ENCODE measurements at places on chromosomes 12 and 14. TPM values are rescaled to one million over a fixed set of nuclear protein-coding genes. Genes with fewer than 3 reads are reported as not detected.

The MSI1 gene
- 6.2 TPM for total RNA-seq

The PLA2G1B gene
- total RNA-seq, result not detected

DNA sequence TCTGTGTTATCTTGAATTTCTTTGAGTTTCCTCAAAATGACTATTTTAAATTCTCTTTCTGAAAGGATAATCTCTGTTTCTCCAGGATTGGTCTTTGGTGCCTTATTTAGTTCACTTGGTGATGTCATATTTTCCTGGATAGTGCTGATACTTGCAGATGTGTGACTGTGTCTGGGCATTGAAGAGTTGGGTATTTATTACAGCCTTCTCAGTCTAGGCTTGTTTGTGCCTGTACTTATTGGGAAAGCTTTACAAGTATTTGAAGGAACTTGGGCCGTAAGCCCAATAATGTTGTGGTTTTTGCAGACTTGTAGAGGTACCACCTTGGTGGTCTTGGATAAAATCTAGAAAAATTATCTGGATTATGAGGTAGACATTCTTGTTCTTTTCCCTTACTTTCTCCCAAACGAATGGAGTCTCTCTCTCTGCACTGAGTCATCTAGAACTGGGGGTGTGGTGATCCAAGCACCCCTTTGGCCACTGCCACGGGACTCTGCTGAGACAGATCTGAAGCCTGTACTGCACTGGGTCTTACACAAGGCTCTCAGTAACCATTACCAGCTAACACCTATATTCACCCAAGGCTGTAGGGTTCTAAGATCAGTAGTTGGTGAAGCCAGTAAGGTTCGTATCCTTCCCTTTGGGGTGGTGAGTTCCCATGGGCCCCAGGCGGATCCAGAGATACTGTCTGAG, 703.7 kb upstream of the MGAT4C start:
- DNase-seq, result no peak

GRCh38 chr14:52914295-52914694, 36.6 kb downstream of the FERMT2 start:
- no peak for DNase-seq

GRCh38 chr14:65258391-65258790, 154.1 kb upstream of the FUT8 start:
- no peak for DNase-seq

The CLEC1B gene
- not detected for total RNA-seq

The TESPA1 gene
- total RNA-seq, result 0.47 TPM

DNA sequence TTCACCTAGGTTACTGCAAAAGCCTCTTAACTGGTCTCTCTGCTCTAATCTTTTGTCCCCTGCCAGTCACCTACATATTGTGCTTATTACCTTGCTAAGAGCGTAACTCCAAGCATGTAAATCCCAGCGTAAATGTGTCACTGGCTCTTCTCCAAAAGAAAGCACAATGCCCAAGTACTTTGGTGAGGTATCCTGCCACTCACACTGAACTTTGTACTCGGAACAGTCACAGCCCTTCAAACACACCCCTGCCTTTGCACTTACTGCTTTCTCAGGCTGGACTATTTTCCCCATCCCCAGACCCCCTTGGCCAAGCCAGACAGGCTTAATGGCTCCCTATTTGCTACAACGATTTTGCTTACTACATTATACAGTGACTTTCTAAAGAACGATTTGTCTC, 31.7 kb downstream of the GALNT4 start:
- no peak for DNase-seq

GRCh38 chr14:72892103-72892878, 1.6 kb downstream of the DPF3 start:
- no peak for DNase-seq

GRCh38 chr12:118022728-118023109, 6.2 kb downstream of the RFC5 start:
- no peak for DNase-seq

The FGD4 gene
- total RNA-seq, result 15.9 TPM

DNA sequence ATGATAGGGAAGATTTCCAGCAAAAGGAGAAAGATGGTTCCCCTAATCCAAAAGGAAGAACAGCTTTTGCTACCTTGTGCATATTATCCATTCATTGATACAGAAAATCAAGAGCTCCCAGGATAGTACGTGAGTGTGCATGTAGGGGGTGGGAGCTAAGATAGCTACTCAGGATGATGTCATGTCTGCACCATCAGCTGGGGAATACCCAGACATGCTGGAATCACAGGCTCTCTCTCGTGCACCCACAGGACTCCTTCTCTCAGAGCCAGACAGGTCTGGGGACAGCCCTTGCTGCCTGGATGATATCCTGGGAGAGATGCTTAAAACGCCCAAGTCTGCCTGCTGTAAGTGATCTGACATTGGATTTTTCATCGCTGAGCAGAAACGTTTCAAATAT, 38.9 kb downstream of the FOXN3 start:
- no peak for DNase-seq

- DNase-seq, result no peak
Observed at GRCh38 chr14:52064174-52064573, 4.7 kb downstream of the NID2 start.

GRCh38 chr14:61511558-61511948, 183.8 kb upstream of the HIF1A start:
- no peak for DNase-seq

DNA sequence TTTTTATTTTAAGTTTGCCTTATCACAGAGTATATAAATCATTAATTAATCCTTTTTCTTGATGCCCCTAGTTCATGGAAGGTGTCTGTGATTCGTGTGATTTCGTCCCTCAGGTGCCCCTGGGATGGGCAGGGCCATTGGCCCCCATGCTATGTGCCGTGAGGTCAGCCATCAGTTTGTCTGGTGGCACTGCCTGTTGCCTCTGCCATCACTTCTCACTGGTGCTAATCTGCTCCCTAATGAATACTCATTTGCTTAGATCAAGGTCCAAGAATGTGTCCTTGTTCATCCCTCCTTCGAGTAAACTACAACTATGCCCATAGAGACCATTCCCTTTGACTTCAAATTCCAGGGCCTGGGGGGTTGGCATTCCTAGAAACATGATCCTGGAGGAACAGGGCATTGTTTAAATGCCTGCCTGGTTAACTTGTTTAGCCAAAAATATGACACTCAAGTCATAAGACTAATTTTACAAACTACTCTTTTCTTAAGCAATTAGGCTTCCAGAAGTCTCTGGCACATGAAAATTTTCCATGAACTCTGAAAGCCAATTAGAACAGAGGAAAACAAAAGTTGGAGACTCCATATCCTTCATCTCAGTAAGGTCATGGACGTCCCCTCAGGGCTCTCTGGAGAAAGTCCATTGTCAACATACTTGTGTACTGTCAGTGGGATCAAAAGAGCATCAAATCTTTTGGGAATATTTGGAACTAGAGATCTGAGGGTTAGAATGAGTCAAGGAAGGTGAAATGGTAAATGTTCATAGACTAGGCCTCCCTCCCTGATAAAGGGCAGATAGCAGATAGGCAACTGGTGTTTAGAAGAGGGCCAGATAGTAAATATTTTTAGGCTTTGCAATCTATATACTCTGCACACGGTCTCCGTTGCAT, 90.9 kb upstream of the PLXNC1 start:
- DNase-seq, result no peak

DNA sequence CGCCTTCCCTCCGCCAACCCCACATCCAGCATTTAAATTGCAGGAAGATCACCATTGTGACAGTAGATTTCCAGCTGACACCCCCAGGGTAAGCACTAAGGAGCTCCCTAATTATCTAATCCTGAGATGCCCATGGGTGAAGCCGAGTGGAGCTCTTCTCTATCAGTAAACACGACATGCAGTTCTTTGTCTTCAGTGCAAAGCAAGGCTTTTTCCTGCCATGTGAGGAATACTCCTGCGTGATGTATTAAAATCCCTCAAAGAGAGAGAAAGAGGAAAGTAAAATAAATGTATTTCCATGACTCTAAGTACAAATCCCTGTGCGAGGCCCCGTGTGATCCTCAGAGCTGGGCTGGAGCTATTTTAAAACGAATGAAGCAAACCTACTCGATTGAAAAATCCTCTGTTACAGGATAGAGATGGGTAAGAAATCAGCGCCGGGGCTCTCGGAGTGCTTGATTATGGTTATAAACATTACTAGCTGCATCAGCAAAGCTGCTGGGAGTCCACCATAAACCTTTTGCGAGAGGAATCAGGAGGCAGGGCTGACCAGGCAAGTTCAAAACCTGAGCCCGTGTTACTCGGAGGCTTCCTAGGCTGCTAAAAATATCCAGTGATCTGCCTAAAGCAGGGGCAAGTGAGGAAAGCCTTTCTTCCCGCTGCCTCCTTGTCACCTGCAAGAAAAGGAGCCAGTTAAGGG, 61.5 kb downstream of the MAP1LC3B2 start:
- no peak for DNase-seq

DNA sequence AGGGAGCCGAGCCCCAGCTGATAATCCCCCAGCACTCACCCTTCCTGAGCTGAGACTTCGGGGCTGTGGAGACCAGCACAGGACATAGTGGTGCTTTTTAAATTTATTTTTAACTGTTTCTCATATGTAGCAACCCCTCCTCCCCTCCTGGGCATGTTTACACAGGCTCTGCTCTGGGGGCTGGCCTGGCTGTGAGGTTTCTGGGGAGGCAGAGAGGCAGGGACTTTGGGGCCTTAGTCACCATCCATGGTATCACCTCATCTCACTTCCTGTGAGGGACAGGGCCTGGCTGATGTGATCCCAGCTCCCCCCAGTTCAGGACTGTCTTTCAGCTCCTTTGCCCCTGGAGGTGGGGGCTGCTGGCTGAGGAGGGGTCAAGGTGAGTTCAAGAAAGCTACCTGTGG, 20.4 kb downstream of the VASH1 start:
- DNase-seq, result no peak

The RAD51AP1 gene
- total RNA-seq, result 2.8 TPM

- no peak for DNase-seq
Observed at GRCh38 chr12:24705216-24705615, 243.7 kb downstream of the BCAT1 start.

- DNase-seq, result no peak
Observed at GRCh38 chr14:21428930-21429329, 27.0 kb downstream of the CHD8 start.

DNA sequence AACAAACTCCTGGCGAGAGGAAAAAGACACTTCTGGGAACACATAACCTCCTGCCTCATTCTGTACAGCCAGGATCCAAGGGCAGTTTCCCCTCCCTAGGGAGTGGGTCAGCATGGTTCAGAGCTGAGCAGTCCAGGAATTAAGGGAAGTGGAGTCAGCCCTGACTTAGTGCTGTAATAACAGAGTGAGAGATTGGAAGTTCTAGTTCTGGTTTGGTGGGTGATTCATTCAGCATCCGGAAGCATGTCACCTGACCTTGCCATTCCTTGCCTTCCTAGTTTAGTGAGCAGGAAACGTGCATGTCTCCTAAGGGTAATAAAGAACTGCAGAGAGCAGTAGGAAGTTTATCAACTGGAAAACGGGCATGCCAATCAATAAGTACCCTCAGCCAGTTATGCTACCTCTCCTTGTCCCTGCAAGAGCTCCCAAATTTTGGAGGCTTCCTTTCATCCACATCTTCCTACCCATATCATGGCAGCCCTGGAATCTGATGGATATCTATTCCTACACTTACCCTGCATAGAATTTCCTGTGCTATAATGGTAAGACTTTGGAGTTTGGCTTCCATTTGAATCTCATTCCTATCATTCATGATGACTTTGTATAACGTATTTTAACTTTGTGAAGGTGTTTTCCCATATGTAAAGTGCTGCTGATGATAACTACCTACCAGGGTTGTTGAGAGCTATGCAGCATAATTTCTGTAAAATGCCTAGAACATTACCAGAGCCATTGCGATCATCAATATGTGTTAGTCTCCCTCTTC, 28.5 kb upstream of the MAGOHB start:
- DNase-seq, result no peak

DNA sequence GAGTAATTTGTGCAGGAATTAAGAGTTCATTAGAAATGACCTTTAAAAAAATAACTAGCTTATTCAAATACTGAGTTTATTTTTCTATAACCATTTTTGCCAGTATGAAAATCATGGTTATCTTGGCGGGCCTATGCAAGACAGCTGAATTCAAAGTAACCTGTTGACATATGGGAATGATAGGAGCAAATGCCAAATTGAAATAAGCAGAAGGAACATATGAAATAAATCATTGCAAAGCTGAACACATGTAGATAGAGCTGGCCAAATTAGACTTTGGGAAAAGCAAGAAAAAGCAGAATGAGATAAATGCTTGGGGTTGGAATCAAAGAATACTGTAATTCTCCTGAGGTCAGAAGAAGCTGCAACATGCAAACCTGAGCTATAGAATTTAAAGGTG, 372.5 kb downstream of the ADAMTS20 start:
- DNase-seq, result no peak

The RTN1 gene
- total RNA-seq, result 3.0 TPM

DNA sequence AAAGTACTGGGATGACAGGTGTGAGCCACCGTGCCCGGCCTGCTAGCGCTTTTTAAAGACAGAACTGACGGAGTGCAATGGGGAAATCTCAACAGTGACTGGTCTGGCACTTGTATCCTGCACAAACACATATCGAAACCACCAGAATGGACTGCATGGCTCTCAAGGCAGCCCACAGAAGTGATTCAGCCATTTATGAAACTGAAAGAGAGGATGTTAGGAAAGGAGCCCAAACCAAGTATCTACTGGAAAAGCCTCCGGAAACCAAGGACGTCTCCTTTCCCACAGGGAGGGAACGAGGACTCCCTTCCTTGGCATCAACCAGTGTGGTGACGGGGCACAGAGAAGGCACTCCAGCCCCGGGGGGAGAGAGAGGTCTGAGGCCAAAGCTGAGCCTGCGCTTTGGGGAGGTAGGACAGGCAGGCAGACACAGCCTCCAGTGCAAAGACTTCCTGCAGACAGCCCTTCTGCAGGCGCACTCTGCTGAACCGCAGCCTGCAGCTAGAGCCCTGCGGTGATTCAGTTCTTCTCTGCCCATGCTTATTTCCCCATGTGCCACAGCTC, 16.5 kb downstream of the SLC15A4 start:
- DNase-seq, result no peak

The PZP gene
- total RNA-seq, result 0.68 TPM

- DNase-seq, result peak; percentile 95
Observed at GRCh38 chr12:119178544-119179334, at the start of gene HSPB8. HSPB8 (plus strand) TSS chr12:119178931; CDS start chr12:119179313, 382 bp downstream.

DNA sequence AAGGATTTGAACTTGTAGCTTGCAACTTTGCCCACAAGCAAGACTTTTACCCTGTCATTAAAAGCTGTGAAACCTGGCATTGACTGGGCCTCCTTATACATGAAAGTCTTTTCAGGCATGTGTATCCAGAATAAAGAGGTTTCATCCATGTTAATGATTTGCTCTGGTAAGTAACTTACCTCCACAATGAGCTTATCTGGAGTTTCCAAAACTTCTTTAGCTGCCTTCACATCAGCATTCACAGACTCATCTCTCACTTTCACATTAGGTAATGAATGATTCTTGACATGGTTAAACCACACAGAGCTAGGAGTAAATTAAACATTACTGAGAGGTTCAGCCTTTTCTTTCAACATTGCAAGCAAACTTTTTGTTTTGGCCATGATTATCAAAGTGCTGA, 234.4 kb upstream of the CLEC14A start:
- DNase-seq, result no peak

The SIX4 gene
- 3.8 TPM for total RNA-seq

- peak; percentile 53 for DNase-seq
Observed at GRCh38 chr12:5200278-5201087, 156.8 kb downstream of the KCNA5 start.

Data from left cardiac atrium (tissue), 4 donors.